ENCODE measurements at places on chromosomes 16 and 17.

- no peak for DNase-seq
Measured at GRCh38 chr17:82092995-82093751, 4.9 kb downstream of the FASN start.

GRCh38 chr17:54177606-54178308, 355.0 kb downstream of the KIF2B start:
- no peak for DNase-seq

DNA sequence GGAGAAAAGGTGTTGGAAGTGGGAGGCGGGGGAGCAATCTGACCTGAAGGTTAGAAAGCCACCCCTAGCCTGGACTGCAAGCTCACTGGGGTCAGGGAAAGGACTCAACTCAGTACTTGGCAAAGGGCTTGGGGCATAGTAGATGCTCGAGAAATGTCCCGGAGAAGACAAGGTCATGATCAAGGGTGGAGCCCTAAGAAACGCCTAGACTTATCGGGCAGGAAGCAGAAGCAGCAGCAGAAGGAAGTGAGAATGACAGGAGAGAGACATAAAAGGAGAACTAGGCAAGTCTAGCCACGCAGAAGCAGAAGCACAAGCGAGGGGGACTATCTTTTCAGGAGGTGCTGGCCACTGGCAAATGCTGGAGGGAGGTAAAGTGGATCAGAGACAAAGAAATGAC, 10.2 kb downstream of the COTL1 start:
- peak; percentile 70 for DNase-seq

DNA sequence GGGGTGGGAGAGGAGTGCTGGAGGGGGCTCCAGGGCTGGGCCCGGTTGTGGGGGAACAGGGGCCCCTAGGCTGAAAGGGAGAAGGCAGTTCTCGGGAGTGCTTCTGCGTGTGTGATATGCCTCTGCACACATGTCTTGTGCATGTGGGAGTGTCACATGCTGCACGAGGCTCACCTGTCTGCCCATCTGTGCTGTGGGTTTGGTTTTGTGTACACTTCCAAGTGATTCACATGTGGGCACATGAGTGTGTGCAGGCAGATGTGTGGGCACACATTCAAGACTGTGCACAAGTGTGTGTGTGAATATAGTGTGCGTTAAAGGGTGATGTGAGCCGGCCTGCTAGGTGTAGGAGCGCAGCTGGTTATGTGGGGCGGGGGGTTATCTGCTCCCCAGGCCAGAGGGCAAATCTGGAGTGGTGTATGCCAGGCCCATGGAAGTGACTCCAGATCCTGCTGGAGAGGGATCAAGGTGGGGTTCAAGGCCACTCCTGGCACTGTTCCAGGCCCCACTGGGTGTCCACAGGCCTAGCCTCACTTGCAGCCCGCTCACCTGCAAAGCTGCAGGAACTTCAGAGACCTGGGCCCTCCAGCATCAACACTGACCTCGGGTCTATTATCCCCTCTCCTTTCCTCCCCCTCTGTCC, 3.8 kb upstream of the BAHCC1 start:
- DNase-seq = no peak

- DNase-seq = no peak
Measured at GRCh38 chr16:75266738-75267630, 15.6 kb upstream of the BCAR1 start.

DNA sequence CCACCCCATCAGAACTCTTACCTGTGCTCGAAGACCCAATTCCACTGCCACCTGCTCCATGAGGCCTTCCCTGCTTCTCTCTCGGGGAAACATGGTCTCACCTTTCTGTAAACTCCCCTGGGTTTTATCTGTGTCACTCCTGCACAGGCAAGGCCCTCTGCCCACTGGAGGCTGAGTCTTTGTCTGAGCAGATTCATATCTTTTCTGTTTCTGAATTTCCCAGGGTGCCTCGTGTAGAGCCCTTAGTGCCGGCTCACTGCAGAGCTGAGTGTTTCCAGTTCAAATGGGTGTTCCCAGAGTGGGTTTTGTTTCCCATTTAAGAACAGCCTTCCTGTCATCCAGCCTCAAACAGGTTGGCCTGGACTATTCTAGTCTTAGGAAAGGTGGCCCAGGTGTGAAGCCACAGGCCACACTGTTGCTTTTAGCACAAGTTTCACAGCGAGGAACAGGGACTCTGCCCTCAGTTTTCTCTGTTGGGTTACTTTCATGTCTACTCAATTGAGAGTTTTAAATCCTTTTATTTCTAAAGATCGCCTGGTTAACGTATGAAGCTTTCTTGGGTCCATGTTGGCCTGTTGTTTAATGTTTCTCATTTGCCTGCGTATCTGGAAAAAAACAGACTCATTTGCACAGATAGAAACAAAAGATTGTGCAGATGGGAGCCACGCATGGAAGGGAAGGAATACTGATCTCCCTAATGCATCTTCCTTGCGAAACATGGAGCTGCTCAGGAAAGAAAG, 228.7 kb downstream of the MSI2 start:
- DNase-seq = no peak
